ENCODE measurements at places on chromosomes 6 and 20.

GRCh38 chr6:141335477-141336273 is 797.0 kb upstream of the GJE1 start:
- no peak for DNase-seq

- DNase-seq = no peak
Measured at GRCh38 chr20:49480236-49480635, 2.2 kb downstream of the KCNB1 start.

DNA sequence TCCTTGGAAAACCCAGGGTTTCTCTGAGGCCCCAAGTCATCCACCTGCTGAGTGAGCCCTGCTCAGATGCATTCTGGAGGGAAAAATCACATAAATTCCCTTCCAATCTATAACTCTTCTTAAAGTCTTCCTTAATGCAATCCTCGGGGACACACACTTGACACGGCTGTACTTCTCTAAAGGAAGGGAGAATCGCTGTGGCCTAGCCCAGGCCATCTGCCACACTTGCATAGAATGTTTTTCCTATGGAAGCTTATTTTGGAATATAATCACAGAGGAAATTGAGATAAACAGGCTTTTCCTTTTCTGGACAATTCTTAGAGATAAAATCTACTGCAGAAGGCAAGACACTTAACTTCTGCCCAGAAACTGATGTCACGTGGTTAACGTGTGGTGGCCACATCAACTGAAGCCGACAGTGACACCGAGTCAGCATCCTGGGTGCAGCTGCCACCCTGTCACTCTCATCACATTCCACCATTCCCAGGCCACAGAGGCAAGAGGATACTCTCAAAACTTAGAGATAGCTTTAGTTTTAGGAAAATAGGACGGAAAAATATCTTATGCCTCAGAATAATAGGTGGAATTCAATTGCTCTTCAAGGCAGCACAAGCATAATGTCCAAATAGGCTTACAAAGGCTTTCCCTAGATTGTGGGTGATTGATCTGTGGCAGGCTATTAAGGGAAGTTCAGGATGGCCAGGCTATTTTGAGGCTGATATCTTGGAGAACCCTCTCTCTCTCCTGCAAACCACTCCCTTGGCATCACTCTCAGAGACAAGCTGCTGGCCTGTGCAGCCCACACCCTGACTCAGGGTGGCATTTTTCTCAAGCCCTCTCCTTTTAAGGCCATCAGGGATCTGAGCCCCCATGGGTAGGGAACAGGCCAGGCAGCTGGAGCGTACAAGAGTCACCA is 29.6 kb downstream of the PSMB1 start:
- DNase-seq = no peak

- DNase-seq = no peak
Measured at GRCh38 chr6:77474973-77475372, 11.7 kb upstream of the HTR1B start.

GRCh38 chr6:131950767-131951575 is at the start of gene CCN2:
CCN2 (minus strand) TSS chr6:131951372; CDS start chr6:131951172, 200 bp downstream.
- DNase-seq = peak; percentile 16

Data from caudate nucleus (tissue), 63 donors.